NCI-H1048 (cell line): ENCODE measurements at places on chromosomes 16 and 17.
A peak's percentile ranks its signal among the peaks of the same experiment; 100 is the strongest.

GRCh38 chr16:2480948-2481347, 6.0 kb downstream of the TBC1D24 start:
- no peak for DNase-seq

DNA sequence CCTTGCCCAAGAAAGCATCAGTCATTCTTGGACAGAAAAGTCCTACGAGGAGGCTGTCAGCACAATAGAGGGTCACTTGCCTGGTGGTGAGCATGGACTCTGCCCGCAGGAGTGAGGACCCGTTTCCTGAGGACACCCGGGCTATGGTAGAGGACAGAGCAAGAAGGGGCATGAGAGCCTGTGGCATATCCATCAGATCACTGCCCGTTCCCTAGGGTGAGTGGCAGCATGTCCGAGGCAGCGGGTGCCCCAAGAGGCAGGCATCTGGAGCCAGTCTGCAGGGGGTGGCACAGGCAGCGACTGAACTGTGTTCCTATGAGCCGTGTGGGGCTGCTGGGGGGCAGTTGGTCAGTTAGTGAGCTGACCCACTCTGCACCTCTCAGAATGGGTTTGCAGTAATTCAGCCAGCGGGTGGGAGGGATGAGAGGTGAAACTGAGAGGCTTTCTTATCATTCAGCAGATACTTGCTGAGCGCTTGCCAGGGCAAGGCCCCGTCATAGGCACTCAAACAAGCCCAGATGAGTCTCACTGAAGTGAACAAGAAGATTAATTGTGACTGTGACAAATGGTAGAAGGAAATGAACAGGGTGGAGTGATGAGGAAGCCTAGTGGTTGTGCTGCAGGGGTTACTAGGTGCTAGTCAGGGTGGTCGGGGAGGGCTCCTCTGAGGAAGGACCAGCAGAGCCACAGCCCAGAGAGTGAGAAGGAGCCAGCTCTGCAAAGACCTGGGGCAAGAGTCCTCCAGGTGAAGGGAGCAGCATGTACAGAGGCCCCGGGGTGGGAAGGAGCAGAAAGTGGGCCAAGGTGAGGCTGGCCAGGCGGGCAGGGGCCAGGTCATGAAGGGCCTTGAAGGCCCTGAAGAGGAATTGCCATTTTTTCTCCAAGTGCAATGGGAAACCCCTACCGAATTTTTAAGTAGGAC, 87.9 kb downstream of the CLEC16A start:
- DNase-seq: no peak

DNA sequence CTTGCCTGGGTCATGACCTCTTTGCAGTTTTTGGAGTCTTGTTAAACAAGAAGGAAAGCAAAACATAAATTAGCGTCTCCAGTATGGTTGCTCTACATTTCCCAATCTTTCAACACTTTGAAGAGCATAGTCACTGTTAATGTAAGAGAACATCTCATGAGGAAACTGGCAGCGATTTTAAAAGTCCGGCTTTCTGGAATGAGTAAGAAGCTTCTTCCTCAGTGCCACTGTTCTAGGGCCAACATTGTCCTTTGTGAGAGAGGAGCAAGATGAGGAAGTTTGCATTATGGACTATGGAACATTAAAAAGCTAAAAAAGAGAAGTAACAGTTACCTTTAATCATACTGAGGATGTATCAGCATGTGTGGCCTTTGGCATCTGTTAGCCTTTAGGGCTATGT, 73.1 kb downstream of the WNT3 start:
- DNase-seq: no peak

DNA sequence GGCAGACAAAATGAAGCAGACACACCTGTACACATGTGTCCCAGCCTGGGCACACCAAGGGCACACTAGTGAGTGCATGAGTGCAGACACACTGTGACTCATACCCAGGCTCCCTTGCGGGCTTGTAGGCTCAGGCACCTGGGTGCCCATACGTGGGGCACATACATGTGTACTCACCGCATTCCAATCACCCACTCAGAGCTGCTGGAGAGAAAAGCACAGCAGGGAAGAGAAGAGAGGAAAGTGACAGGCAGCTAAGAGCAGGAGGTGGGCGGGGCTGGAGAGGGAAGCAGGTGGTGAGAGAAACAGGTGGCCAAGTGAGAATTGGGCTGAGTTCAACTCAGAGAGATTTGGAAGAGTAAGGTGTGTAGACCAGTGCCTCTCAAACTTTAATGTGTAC, 54.0 kb downstream of the TMEM132E start:
- no peak for DNase-seq

DNA sequence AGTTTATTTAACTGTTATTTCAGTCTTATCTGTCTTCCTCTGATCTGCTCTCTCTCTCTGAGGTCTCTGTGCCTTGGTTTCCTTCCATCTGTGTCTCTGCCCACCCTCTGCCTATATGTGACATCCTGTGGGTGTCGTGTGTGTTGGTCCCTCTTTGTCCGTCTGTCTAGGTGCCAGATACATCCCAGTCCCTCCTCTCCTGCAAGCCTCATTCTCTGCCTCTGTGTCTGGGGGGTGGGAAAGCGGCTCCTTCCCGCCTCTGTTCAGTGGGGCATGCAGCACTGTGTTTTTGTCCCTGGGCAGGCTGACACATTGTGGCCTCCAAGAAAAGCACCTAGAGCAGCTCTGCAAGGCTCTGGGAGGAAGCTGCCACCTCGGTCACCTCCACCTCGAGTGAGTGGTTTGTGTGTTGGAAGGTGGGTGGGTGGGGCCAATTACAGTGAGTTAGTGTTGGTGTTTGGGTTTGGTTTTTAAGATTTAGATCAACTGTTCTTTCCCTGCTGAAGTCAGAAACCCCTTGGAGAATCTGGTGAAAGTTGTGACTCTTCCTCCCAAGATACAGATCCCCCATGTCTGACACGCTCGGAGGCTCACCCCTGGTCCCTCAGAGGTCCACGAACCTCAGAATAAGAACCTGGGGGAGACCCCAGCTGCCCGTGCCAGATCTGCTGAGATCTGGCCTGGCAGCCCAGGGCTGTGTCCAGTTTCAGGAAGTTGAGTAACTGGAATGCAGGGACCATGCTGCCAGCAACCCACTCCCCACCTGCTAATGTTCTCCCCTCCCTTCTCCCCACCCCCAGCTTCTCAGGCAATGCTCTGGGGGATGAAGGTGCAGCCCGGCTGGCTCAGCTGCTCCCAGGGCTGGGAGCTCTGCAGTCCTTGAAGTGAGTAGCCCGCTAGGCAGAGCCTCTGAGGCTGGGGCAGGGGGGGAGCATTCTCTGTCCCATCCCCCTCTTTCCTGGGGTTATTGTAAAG, 50.9 kb upstream of the CPNE2 start:
- no peak for DNase-seq

- DNase-seq: no peak
Measured at GRCh38 chr17:76076765-76077583, 2.0 kb upstream of the ZACN start.

GRCh38 chr17:10699856-10700255, 2.5 kb downstream of the ADPRM start:
- no peak for DNase-seq

- no peak for DNase-seq
Measured at GRCh38 chr16:50711862-50712559, 18.6 kb downstream of the NOD2 start.

GRCh38 chr16:18945233-18945632, 19.0 kb upstream of the SMG1 start:
- DNase-seq: no peak

DNA sequence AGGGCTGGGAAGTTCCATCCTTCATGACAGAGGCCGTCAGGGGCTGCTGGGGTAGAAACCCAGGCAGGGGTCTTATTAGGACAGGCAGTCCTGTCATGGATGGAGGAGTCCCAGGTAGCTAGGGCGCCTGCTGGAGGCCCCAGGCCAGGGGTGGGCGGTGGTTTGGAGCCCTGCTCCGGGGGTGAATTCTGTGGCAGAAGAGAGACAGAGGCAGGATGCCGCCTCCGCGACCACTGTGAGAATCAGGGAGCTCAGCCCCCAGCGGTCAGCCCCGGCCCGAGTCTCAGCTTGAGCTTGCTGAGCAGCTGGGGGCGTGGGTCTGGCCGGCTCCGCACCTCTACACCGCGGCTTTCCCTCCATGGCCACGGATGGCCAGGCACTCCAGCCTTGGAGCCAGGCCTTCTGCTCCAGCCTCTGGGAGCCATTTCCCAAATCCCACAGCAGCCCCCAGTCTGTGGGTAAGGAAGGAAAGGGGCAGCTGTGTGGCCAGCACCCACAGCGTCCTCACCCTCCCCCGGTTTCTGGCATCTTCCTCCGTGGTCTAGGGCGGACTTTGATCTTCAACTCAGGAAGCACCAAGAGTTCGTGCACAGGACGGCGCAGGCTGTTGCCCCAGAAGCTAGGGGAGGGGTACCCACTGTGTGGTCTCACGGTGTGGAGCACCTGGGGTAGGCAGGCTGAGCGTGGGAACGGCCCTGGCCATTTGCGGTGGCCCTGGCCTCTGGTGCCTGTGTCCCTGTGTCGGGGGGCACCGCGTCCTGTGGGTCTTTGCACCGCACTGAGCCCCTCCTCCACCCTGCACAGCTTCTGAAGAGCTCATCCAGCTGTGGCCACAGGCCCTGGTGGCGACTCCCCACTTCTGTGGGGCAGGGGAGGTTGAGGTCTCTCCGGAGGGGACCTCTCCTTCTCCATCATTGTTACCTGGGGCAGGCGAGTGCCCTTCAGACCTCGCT, 14.1 kb downstream of the CD7 start:
- no peak for DNase-seq

DNA sequence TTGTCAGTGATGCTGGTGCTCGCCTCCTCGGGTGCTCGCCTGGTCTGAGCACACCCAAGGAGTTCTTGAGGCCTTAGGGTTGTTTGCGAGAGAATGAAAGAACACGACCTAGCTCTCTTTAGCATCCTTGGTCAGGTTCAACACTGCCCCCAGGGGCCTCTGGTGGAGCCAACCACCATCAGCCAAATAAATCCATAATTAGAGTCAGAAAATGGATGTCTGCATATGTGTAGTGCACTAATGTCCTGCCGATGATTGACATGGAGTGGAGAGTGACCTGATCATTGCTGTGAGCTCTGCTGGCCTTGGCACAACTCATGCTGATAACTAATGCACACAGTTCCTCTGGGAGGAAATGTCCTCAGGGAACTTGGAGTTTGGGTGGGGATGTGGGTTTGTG, 8.2 kb upstream of the STH start:
- no peak for DNase-seq

GRCh38 chr17:56624912-56625311, 31.4 kb downstream of the NOG start:
- DNase-seq: no peak

DNA sequence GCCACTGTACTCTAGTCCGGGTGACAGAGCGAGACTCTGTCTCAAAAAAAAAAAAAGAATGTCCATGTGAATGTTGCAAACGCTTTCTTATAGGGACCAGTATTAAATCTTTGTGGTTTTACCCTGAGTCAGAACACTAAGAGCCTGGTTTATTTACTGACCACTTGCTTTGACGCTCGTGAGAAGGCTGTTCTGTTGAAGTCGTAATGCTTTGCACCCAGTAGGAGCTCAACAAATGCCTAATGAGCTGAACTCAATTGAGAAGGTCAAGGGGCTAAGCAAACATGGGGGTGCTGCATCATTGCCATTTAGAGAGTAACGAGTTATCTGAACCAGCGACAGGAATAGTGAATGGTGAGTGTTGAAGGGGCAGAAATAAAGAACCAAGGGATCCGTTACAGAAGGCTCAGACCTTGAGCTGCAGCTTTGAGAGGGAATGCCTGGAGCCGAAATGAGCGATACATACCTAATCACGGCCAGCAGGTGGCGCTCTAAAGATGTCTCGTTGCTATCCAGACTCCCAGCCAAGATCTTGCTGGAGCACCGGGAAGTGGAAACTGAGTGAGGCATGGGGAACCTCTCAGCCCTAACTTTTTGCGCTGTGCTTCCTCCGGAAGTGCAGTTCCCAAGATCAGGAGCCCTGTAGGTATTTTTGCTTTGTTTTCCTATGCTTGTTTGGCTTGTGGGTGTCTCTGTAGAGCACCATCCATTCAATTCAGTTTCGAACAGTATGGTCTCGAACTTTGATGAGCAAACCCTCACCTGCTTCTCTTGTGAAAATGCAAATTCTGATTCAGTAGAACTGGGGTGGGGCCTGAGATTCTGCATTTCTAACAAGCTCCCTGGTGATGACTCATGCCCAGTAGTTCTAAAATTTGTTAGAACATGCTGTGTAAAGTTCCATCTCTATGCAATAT, 12.6 kb upstream of the RNF222 start:
- peak; percentile 70 for DNase-seq

DNA sequence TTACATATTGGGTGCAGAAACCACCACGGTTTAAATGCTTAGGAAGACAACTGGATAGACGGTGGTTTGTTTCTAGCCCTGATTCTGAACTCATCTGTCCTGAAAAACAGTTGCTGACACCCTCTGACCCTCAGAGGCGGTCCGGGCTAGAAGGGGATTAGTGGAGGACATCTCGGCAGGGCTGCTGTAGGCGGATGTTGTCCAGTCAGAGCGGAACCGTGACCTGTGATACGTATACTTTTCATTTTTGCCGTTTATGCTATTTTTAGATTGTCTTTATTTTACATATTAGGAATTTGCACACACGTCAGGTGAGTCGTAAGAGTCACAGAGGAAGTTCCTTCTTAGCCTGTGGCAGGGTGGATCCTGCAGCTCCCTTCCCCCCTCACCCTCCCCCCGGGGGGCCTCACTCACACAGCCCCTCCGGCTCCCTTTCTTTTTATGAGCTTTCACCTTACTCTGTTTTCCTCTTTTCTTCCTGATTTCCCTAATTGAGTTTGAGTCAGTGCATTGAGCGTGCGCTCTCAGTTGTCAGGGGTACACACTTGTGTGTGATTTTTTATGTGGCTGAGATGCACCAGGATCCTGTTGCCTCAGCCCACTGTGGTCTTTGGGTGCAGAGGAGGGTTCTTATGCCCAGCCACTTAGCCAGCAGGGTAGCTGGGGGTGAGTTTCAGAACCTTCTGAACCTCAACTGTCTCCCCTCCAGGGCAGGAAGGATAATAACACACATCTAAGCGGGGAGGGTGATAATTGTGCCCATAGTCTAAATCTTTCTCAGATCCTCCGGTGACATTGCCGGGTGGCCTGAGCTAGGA, 211.1 kb upstream of the CHMP6 start:
- no peak for DNase-seq

DNA sequence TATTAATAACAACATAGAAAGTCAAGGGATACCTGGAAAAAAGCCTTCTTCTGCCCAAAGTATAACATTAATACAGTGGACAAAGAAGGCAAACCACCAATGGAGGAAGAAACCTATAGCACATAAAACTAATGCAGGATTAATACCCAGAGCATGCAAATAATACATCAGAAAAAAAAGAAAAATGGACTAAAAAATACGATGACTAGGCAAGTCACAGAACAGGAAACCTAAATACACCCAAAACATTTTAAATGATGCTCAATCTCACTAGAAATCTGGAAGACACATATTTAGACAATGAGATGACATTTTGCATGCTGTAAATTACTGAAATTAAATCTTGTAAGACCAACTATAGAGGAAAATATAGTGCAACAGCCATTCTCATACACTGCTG, 55.9 kb downstream of the MED13 start:
- DNase-seq: no peak

DNA sequence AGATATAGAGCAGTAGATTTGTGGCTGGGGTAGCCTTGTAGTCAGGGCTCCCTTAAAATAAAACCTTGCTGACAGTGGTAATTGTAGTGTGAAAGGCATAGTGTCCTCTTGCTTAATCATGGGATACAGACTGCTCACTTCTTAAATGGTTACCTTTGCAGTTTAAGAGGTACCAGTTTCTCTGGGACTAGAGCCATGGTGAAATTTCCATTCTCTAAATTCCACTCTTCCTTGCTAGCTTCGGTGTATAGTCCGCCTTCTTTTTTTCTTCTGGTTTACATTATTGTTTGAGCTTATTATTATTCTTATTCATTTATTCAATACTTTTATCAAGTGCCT, 1.6 kb downstream of the CCP110 start:
- no peak for DNase-seq

- no peak for DNase-seq
Measured at GRCh38 chr17:30379303-30379902, 676 bp downstream of the CPD start.
